ENCODE measurements at places on chromosomes 5 and 9.

DNA sequence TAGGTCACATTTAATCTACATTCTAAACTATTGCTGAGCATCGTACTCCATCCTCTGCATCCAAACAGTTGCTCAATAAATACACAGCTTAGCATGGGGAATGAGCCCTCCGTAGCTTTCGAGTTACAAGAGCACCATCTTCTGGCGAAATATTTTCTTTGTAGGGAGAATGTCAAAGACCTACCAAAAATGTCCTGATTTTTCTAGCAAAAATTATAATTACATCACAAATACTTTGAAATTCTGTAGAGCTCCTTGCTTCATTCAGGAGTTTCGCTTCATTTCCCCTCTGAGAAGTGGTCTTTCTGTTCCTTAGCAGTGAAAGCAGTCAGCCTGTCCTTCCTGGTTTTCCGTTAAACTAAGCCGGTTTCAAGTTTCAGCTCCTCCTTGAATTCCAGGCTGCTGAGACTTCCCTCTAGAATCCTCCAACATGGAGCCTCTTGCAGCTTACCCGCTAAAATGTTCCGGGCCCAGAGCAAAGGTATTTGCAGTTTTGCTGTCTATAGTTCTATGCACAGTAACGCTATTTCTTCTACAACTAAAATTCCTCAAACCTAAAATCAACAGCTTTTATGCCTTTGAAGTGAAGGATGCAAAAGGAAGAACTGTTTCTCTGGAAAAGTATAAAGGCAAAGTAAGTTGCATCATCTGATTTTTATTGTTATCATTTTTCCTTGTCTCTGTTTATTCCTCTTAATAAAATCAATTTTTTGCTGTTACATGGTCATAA, at the start of gene GPX8:
Gene GPX8 (plus strand): TSS at position 409 of the 730 bp plus-strand sequence. CDS start 22 bp downstream, at position 431.
- DNase-seq, result no peak

GRCh38 chr5:151082282-151082902, 1.6 kb upstream of the TNIP1 start:
- DNase-seq, result no peak

DNA sequence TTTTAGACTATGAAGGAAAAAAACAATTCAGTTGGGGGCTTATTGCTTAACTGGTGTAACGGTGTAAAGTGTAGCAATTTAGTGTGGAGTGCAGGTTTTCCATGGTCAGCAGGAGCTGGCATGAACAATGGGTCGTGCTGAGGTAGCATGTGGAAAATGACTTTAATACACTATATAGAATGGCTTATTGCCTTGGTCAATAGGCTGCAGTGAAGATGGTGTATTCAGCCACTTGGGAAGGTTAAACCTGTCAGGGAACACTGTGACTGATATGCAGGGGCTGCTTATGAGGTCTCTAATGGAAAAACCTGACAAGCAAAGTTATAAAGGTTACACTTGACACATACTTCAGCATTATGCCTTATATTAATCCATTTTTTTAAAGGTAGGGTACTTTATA, 764.7 kb upstream of the ARRDC3 start:
- no peak for DNase-seq

DNA sequence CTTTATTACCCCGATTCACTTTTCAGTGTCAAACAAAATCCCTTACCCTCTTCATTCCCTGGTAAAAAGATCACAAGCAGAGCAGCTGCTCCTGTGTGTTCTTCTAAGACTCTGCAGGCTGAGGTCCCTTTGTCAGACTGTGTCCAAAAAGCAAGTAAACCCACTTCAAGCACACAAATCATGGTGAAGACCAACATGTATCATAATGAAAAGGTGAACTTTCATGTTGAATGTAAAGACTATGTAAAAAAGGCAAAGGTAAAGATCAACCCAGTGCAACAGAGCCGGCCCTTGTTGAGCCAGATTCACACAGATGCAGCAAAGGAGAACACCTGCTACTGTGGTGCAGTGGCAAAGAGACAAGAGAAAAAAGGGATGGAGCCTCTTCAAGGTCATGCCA, 34.5 kb downstream of the CREBRF start:
- DNase-seq, result no peak

DNA sequence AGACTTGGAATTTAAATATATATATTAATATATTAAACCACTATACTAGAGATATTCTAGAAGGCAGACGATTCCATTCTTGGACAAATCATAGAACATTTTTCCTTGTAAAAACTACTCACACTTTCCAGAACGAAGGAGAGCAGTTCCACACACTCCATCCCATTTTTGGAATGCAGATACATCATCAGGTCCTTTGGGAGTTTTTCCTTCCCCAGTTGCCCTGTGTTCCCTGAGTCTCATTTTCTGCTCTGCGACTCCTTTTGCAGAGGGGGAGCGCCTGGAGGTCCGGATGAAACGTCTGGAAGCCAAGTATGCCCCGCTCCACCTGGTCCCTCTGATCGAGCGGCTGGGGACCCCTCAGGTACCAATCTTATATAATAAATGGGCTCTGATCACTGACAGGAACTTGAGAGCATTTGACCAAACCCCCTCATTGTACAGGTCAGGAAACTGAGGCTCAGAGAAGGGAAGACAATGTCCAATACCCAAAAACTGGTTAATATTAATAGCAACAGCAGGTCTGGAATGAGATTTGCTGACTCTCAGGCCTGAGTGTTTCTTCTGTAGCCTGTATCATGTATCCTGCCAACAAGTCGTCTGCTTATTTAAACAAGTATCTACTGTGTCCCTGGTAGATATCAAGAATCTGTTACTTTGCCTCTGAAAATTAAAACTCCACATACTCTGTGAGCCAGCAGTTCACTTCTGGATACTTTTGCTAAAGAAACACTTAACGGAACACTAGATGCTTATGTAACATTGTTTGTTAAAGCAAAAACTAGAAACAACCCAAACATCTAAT, 76.8 kb upstream of the NIPAL4 start:
- DNase-seq, result no peak

GRCh38 chr5:179270581-179271427, 74.5 kb downstream of the ADAMTS2 start:
- DNase-seq, result no peak

DNA sequence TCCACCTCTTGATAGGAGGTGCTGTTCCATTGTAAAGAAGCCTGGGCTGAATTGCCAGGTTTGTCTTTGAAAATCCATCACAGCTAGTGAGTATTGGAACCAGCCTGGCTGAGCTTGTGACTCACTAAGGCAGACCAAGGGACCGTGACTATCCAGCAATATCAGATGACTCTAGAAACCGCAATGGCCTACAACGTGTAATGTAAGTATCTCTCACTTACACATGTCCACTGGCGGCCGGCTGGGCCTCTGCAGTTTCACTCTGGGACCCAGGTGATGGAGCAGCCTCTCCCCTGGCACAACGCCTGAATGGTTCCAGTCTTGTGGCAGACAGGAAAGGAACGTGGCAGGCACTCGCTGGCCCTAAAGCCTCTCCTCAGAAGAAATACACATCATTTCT, 3.1 kb upstream of the HRH2 start:
- DNase-seq, result no peak

GRCh38 chr9:76654575-76654974, 109.7 kb upstream of the PCA3 start:
- no peak for DNase-seq

DNA sequence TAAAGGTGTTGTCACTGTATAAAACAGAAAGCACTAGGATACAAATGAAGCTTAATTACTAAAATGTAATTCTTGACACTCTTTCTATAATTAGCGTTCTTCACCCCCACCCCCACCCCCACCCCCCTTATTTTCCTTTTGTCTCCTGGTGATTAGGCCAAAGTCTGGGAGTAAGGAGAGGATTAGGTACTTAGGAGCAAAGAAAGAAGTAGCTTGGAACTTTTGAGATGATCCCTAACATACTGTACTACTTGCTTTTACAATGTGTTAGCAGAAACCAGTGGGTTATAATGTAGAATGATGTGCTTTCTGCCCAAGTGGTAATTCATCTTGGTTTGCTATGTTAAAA, 43.8 kb downstream of the NDFIP1 start:
- no peak for DNase-seq

- no peak for DNase-seq
Observed at GRCh38 chr5:179295778-179296149, 49.5 kb downstream of the ADAMTS2 start.

- no peak for DNase-seq
Observed at GRCh38 chr5:179008667-179009066, 13.5 kb upstream of the GRM6 start.

GRCh38 chr5:69531406-69531801, 28.6 kb upstream of the GTF2H2C start:
- DNase-seq, result no peak

DNA sequence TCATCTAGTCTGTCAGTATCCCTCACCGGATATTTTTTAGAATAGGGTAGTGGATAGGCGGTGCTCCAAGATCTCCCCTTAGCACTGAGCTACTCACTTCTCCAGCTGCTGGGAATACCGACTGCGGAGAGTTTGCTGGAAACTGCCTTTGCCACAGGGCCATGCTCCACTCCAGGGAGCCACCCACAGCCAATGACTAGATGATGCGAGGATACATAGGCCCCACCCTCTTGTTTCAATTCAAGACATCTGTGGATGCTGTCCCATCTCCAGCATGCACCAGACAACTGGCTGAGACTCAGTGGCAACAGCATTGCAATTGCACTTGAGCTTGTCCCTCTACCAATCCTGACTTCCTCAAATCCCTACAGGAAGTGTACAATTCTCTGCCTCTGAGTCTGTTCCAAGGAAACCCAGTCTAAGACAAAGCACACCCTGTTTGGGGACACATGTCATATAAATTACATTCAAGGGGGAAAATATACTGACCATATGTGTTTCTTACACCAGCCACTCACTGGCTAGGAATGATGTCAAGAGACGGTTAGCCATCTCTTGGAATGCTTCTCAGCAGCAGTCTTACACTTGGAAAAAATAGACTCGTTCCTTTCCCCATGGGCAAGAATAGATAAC, 312.6 kb upstream of the KIF2A start:
- DNase-seq, result no peak

DNA sequence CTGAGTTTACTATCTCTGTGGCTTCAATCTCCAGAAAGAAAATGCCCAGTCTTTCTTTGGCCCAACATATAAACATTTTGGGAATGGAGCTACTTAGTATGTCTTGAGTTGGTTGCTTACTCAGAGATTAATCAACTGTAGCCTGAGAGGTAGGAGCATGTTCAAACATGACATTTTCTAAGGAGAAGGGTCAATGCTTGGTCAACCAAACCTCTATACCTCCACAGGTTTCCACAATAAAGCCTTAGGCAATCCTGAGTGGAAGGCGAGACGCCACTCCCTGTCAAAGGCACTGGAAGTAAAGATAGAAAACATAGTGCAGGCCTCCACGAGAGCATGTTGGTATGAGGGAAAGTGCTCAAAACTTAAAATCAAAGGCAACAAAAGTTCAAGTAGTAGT, 411.4 kb downstream of the KCTD16 start:
- no peak for DNase-seq

DNA sequence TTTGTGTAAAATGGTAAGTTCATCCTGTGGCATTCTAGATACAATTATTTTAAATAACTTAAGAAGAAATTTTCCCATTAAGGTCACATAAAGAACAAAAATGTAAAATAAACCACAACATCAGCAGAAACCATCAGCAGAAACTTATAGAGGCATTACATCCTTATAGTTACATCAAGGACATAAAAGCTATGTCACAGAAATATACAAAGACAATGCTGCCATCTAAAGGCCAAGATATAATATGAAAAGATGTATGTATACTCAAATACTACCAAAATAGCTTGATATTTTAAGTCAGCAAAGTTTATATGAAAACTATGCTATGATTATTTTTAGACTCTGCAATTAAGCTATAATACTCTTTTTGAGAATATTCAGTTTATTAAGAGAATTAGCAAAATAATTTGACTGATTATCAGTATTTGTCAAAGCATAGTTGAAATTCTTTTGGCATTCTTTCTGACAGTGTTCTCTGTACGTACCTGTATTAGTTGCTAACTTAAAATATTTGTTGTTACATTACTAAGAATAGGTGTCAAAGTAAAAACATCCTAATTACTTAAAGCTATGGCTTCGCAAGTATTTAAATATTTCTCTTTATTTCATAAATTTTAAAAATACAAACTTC, 36.2 kb downstream of the FBXL17 start:
- no peak for DNase-seq

DNA sequence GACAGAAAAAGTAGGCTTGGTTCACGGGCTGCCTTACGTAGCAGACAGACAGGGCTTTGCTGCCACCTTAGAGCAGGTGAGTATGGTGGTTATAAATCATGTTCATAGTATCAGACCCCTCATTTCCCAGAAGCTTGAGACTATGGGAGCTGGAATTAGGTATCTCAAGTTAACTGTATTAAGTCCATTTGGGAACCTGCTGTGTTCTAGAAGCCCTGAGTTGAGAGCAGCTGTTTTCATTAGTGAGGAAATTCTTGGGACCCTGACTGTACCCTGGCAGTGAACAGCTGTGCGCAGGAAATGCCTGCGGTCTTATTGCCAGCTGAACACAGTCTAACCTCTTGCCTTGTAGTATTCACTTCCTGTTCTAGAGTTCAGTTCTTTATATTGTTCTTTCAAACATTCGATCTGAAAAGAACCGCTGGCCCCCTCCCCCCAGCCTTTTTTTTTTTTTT, 29.8 kb downstream of the UGCG start:
- DNase-seq, result peak; percentile 29

- DNase-seq, result no peak
Observed at GRCh38 chr9:101925498-101925897, 187.1 kb upstream of the GRIN3A start.

DNA sequence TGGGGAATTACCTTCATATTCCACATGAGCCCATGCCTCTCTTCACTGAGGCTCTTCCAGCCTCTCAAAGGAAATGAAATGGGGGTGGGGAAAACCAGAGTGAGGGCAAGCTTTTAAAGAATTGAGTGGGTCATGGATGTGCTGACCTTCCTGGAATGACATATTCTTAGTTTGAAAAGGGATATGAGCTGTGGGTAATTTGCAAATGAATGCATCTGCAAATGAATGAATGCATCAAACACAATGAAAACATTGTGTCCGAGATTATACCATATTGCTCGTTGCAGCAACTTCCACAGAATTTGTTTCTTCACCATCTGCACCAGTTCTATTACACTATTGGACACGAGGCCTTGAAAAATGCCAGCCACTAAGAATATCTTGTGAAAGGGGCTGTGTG, 198.6 kb upstream of the CDH6 start:
- no peak for DNase-seq

DNA sequence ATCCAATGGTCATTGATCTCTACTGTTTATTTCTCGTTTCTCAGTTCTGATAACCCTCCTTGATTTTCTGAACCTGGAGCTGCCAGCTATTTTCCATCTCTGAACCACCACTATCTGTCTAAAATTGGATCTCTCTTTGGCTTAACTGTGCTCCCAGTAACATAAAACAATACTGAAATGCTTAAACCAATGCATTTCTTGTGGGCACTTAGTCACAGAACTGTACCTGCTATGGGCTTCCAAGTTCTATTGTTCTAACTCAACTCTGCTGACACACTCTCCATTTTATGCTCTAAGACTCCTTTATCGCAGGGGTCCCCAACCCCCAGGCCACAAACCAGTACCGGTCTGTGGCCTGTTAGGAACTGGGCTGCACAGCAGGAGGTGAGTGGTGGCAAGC, 120.6 kb downstream of the LHFPL2 start:
- DNase-seq, result no peak

GRCh38 chr5:443239-444151, 519 bp downstream of the EXOC3 start:
- DNase-seq, result no peak
